GOT3 (cell line): ENCODE measurements at places on chromosomes 11 and 22.

DNA sequence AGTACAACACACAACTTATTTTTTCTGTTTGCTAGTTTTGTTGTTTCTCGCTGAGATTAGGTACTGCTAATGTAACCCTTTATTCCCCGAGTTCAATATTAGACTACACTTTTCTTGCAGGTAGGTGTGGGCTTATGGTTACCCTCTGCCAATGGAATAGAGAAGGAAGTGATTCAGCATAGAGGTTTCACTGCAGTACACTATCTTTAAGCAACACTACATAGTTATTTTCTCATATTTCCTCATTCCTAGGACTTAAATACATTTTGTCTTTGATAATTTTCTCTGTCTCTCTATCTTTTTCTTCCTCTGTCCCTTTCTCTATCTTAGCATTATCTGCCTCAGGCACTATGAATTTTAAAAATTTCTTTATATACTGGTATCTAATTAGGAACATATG is 791.0 kb downstream of the FAM181B start:
- DNase-seq: no peak

- DNase-seq: no peak
Measured at GRCh38 chr22:46377525-46378425, 42.3 kb downstream of the TRMU start.

DNA sequence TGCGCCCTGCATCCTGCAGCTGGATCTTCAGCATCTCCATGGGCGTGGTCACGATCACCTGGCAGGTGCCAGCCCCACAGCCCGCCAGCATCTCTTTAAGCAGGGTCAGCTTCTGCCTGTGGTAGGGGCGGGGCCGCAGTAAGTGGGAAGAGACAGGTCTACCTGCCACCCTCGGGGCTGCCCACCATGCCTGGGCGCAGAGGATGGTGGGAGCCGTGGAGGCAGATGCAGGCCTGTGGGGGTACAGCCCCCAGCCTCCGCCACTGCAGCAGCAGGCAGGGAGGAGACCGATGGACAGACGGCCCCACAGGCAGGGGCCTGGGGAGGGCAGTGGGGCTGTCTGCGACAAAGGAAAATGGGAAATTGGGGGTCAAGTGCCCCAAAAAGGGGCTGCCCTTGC is 3.0 kb upstream of the CEND1 start:
- DNase-seq: no peak

DNA sequence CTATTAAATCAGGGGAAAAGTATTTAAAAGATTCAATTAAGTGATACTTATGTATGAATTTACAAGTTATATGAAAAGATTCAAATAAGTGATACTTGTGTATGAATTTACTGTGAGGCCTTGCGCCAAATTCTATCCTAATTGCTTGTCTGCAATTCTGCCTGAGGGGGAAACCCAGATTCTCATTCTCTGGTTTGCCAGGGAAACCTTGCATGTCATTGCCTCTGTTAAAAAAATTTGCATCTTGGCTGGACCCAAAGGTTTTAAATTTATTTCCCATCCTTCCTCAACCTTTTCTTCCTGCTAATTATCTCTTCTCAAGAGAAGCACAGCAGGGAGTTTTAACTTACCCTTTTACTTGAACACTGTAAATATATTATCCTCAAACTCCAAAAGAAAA is 13.8 kb downstream of the OLFML1 start:
- no peak for DNase-seq

- no peak for DNase-seq
Measured at GRCh38 chr11:125347261-125347585, 148.8 kb downstream of the FEZ1 start.

GRCh38 chr11:101169944-101170343 is 40.3 kb upstream of the PGR start:
- no peak for DNase-seq

GRCh38 chr11:65880844-65881421 is 1.3 kb downstream of the CTSW start:
- no peak for DNase-seq

DNA sequence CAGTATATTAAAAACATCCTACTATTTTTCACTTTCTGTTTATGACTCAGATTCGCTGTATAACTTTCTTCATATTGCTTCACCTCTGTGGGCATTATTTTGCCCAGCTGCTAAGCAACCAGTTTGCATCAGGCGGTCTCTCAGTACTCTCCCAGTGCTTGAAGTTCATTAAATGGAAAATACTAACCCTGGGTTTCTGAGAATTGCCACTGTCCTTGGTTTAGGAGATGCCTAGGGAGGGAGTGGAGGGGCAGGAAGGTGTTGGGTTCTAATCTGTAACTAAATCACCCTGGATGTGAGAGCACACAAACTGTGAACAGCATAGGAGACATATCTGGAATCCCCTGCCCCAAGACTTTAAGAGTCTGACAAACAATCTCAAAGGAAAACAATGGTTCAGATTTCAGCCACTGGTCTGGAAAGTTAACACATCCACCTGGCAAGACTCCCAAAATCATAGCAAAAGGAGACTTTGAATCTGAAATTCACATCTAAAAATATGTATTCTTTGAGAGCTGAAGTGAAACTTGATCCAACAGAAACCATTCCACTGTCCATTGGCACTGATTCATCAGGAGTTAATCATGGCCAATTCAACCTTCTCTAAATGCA is 540.0 kb downstream of the SOX6 start:
- no peak for DNase-seq

- DNase-seq: no peak
Measured at GRCh38 chr11:8719211-8719649, 36.6 kb downstream of the RPL27A start.
